Osteocyte (in vitro differentiated cells): ENCODE measurements at places on chromosomes 1 and 21. TPM values are rescaled to one million over a fixed set of nuclear protein-coding genes. Genes with fewer than 3 reads are reported as not detected.

DNA sequence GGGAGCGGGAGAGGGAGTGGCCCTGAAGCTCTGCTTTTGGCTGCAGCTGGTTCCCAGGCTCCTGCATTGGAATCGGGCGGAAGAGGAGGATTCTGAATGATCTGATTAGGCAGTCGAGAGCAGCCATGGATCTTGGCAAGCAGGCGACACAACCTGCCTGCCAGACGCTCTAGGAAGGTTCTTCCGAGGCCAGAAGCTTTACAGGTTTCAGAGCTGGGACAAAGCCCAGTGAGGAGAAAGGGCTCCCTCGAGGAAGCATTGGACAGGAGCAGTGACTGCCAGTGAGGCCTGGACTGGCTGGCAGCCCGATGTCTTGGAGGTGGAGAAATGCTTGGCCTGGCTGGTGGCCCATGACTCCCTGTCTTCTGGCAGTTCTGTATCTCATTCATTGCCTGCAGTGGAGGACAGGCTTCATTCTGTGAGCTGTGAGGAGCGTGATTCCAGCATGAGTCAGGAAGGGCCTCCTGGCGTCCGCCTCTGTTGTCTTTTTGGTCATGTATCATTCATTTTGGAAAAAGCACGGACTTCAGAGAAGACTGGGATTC, 132.7 kb upstream of the IPO9 start:
- DNase-seq: no peak

DNA sequence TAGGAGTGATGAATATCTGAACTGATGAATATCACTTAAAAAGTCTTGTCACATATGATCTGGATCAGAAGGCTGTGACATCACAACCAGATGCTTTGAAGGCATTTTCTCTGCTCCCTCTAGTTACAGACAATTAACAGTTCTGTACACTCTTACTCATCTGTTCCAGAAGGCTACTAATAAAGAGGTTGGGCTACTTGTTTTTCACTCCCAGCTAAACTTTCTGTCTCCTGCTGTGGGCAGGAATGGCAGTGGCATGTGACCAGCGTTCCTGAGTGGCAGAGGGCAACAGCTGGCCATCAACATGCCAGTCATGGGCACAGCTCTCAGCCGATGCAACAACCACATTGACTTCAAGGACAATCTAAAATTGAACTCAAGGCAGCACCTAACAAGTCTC, 66.7 kb downstream of the SLC45A1 start:
- no peak for DNase-seq

GRCh38 chr1:232031156-232031555, 404.6 kb downstream of the DISC1 start:
- no peak for DNase-seq

Gene ADGRB2
- total RNA-seq: 8.2 and 8.4 TPM in 2 replicates

DNA sequence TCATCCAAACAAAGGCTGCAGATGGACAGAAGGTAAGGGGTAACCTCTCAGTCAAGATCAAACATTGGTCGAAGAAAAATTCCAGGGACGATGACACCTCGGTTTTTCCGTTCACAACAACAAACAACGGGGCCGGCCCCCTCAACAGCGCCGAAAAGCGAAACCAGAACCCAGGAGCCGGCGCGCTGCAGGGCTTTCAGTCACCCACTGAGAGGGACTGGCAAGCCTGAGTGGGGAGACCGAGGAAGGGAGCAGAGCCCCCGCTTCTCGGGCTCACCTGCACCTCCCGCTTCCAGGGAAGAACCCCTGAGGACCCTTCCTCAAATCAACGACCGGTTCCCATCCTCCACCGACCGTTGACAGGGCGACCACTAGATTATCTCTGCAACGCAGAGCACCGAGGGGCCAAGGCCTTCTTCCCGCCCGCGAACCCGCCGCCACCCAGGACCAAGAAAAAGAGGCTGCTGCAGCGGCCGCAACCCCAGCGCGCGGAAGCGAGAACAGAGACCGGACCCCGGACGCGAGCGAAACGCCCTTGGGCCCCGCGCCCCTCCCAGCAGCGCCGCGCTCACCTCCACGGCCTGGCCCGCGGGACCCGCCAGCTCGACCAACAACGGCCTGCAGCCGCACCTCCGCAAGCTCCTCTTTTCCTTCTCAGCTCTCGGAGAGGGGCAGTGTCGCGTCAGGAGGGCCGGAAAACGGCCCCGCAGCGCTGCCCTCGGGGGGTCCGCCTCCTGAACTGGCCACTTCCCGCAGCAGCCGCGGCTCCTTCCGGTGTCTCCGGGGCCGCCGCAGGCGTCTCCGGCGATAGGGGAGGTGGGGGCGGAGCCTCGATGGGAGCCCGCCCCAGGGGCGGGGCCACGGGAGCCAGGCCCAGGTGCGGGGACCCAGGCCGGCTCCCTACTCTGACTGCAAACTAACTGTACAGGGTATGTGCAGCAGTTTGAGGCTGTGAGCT, at the start of gene USP33:
TSS of gene USP33 (minus strand) at position 782 of the 958 bp plus-strand sequence. CDS start 18,155 bp downstream, outside the sequence.
- DNase-seq: peak; percentile 90

Gene IFI44L
- total RNA-seq: 21.2 and 22.1 TPM in 2 replicates

DNA sequence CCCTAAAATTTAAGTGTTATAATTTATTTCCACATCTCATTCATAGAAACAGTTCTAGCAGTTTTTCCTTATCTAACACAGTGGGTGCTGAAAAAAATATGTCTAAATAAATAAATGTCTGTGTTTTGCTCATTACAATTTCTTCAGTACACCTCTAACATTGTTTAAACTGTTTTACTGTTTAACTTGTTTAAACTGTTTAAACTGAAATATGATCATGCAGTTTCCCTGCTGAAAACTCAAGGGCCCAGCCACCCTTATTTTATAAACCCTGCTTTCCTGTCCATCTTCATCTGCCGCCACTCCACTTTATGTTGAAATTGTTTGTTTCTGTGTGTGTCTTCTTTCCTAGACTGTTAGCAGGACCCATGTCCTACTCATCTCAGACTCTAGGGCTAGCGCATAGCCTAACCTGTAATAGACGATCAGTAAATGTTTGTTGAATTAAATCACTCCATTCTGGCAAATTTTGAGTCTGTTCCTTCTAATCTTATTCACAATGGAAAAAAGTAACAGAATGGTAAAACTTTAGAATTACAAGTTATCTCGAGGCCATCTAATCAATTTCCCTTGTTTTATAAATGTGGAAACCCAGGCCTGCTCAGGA, 9.4 kb upstream of the PIK3C2B start:
- no peak for DNase-seq

Gene CLEC20A
- total RNA-seq: not detected in 2 replicates

Gene RPTN
- not detected in 2 replicates for total RNA-seq

- DNase-seq: no peak
These were observed 772.5 kb downstream of the USP25 start for GRCh38 chr21:16502273-16502672.

Gene KCNJ9
- not detected in 2 replicates for total RNA-seq

- no peak for DNase-seq
These were observed 59.5 kb upstream of the INSL5 start for GRCh38 chr1:66860529-66860928.

- DNase-seq: peak; percentile 84
These were observed 11.8 kb downstream of the TMEM240 start for GRCh38 chr1:1528301-1529267.

GRCh38 chr1:239123260-239123659, 263.1 kb upstream of the CHRM3 start:
- DNase-seq: no peak

Gene SZT2
- total RNA-seq: 51.8 and 63.6 TPM in 2 replicates

GRCh38 chr1:48236716-48237470, 14.4 kb downstream of the SLC5A9 start:
- DNase-seq: peak; percentile 51

Gene SEMA4A
- 1.6 and 1.8 TPM in 2 replicates for total RNA-seq

Gene C4BPA
- total RNA-seq: not detected in 2 replicates

DNA sequence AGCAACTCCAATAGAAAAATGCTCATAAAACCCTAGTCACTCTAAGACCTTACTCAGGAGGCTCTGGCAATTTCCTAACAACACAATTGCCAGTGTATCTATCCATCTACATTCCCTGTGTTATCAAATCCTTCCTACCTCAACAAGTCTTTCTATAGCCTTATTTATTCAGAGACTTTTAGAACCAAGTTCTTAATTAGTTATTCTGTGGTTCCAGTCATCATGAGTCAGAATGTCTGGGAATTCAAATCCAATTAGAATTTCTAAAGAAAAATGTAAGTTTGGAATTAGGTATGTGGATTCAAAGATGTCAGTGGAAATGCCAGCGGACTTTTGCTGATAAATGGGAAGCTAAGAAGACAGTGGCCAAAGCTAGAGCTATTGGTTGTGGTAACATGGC, 302.6 kb upstream of the C1orf87 start:
- no peak for DNase-seq

Gene KLF18
- total RNA-seq: not detected in 2 replicates

Gene SLC44A3
- total RNA-seq: 2.8 and 3.6 TPM in 2 replicates

Gene SLC5A9
- total RNA-seq: not detected in 2 replicates

DNA sequence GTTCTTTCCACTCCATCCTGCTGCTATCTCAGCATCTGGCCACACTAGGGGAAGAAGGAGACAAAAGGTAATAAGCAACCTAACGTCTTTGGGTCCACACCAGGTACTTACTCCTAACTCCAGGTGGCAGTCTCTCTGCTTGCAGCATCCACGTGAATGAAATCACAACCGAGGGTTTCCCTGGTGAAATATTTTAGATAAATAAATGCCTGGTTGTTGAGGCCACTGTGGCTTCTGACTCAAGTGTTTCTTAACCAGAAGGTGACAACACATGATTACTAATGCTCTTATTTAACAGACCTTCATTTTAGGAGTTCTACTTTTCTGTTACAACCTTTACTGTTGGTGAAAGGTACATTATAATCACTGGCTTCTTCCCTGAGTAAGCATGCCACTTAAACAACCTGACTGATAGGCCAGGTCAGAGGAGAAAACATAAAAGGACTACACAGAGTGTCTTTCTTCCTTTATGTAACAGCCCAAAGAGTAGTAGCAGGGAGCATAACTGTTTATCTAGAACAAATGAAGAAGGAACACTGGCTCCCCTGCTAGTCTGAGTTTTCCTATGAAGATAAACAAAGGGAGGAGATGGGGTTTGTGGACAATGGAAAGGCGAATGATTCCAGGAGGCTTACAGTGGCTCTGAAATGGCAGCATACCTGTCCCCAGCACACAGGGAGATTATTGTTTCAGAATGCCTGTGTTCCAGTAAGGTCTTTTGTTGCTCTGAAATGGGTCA, 59.9 kb downstream of the SYT6 start:
- DNase-seq: no peak

DNA sequence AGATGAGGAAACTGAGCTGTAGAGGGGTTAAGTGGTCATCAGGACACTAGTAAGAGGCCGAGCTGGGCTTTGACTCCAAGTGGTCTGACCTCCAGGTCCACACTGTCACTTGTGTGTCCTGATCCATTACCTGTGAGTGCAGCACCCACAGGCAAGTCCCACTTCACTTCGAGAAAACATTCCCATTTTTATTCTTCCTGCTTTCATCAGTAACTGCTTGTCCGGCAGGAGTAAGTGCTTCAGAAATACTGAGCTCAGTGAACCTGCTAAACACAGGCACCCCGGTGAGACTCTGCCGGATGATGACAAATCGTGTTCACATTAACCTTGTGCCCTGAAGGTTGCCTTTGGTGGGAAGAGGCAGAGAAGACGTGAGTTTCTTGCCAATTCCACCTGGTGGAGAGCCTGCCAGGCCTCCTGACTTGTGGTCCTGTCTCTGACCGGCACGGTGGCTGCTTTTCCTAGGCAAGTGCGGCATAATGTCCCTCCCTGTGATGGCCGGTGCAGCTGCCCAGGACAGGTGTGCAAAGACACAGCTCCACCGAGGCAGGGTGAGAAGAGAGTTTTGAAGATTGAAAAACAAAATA, 29.4 kb downstream of the ZBTB18 start:
- DNase-seq: peak; percentile 62
